ENCODE measurements at places on chromosomes 7 and 10.

DNA sequence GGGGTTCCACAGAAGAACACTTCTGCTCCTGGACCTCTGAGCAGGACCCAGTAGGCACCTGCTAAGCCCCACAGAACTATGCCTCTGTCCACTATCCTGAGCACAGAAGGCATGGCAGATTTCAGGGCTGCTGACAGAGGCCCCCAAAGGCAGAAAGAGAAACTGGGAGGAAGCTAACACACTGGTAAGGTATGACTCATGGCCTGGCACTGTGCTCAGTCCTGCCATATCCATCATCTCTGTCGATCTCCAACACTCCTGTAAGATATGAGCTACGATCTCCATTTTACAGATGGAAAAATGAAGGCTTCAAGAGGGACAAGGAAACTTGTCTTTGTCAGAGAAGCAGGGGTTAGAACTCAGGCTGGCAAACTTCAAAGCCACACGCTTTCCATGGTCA is 62.2 kb downstream of the GRID1 start:
- DNase-seq = no peak

DNA sequence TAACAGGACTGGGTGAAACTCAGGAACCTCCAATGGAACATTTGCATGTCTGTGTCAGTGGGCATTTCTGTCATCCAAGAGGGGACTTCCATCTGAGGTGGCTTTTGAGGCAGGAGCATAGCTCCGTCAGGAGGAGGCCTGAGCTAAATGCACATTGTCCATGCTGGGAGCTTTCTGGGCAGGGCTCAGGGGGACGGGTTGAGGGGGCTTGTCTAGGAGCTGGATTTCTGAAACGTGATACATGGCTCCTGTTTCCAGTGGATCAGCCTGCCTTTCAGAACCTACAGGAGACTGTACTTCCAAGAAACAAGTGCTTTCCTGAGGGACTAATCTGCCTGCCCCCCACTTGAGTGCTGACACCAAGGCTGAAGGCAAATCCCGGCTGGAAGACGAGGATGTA is 40.5 kb upstream of the GDF10 start:
- DNase-seq = no peak

DNA sequence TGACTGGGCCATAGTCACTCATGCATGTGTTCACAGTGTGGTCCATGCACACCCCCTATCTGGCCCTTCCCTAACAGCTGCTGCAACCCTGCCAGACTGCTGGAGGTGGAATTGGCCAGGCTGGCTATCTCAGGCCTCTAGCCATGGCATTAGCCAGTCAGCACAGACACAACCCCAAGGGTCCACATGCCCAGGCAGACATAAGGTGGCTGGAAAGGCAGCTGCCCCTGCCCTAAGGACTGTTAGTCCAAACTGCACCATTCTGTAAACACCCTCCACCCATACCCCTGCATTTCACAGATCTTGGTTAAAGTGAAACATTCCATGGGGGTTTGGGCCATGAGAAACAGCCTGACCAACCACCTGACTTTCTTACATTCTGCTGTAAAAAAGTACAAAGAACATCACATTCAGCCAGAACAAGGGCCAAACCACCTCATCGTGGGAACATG is 137.4 kb upstream of the KCNMA1 start:
- peak; percentile 8 for DNase-seq

GRCh38 chr10:60795465-60796202 is 17.4 kb downstream of the CDK1 start:
- DNase-seq = no peak

- DNase-seq = peak; percentile 59
Observed at GRCh38 chr7:75559355-75559975, 67.3 kb downstream of the SPDYE5 start.

- DNase-seq = no peak
Observed at GRCh38 chr7:106566196-106566595, 94.8 kb downstream of the CCDC71L start.

GRCh38 chr7:128946936-128947830 is 9.5 kb downstream of the IRF5 start:
- DNase-seq = no peak

GRCh38 chr10:77493851-77494261 is 143.8 kb downstream of the KCNMA1 start:
- no peak for DNase-seq

DNA sequence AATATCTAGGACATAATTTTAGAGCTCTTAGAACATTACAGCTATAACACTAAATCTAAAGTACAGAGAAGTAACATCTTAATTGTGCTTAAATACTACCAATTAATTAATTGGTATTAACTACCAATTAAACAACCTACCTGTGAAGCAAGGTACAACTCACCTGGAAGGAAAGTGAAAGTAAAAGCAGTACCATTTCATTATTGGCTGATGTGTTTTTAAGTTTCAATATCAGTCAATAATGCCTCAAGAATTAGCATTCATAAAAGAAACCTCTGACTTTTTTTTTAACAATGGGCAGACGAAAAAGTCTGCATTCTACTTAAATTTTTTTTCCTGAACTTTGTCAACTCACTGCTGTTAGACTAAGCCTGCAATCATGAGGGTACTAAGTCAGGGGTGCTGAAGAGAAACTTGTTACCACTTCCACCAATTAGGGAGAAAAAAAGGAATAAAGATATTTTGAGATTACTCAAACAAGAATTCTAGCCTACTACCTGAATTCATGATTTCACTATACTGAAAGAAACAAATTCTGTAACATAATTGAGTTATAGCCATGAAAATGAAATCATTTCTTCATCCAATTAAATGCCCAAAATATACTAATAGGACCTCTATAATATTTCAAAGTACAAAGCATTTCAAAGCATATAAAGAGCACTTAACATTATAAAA is 19.9 kb downstream of the UPF2 start:
- DNase-seq = no peak

DNA sequence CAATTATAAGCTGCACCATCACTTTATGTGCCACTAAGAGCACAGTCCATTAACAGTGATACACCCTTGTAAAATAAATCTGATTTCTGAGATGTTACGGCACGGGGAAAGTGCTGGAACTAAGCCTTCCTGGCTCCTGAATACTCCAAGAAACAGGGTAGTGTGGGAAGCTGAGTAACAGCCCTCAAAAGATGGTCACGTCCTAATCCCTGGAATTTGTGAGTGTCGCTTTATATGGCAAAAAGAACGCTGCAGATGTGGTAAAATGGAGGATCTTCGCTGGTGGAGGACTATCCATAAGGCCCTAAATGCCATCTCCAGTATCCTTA is 13.5 kb downstream of the ESYT2 start:
- DNase-seq = no peak

DNA sequence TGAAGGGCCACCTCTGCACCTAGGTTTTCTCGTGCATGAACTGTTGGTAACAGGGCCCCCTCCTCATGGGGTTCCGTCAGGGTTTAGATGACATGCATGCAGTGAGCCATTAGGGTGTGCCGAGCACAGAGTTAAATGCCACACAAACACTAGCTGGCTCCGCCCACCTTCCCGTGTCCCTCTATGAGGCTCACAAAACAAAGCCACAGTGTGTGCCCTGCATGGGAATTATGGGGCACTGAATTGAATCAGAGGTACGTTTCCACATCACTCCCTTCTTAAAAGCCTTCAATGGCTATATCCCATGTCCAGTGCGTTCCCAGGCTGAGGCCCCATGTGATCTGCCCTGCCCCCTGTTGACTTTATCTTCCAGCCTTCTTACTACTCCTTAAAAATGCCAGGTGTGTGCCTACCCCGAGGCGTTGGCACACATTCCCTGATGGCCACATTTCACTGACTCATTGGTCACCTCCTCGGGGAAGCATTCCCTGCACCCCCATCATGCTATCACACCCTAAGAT is 35.7 kb downstream of the GSDME start:
- no peak for DNase-seq

GRCh38 chr10:13899941-13900340 is 313.2 kb downstream of the PRPF18 start:
- DNase-seq = no peak

Measured in non-pigmented ciliary epithelial cell (primary cell).